ENCODE measurements at places on chromosomes 2 and 18.
A peak's percentile ranks its signal among the peaks of the same experiment; 100 is the strongest.

DNA sequence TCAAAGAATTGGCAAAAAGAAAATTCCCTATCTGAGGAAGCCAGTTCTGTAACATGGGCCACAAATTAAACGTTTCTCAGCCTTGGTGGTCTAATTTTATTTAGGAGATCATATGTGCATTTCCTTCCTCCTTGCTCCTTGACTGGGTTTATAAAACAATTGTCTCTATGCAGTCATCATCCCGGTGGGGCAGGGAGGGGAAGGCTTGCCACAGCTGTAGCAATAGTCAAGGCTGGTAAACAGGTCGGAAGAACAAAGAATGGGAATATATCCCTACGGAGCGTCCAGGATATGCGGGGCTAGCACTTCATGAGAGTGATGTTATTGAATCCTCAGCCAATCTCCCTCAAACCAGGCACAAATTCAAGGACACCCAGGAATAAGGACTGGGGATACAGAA is 143.8 kb downstream of the RNF152 start:
- no peak for DNase-seq

DNA sequence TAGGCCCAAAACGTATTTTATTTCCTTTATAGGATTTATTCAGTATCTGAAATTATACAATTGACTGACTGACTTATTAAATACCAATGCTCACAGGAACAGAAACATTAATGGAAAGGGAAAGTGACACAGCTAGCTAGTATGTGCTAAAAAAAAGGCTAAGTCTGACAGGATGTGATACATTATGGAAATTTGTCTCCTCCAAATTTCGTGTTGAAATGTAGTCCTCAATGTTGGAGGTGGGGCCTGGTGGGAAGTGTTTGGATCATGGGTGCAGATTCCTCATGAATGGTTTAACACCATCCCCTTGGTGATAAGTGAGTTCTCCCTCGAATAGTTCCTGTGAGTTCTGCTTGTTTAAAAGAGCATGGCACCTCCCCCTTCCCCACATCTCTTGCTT is 70.6 kb upstream of the WDR75 start:
- DNase-seq, result no peak

- DNase-seq, result no peak
Observed at GRCh38 chr2:240604291-240604938, 17.9 kb downstream of the CAPN10 start.

GRCh38 chr2:166671801-166672200 is 177.8 kb upstream of the SCN7A start:
- DNase-seq, result no peak

DNA sequence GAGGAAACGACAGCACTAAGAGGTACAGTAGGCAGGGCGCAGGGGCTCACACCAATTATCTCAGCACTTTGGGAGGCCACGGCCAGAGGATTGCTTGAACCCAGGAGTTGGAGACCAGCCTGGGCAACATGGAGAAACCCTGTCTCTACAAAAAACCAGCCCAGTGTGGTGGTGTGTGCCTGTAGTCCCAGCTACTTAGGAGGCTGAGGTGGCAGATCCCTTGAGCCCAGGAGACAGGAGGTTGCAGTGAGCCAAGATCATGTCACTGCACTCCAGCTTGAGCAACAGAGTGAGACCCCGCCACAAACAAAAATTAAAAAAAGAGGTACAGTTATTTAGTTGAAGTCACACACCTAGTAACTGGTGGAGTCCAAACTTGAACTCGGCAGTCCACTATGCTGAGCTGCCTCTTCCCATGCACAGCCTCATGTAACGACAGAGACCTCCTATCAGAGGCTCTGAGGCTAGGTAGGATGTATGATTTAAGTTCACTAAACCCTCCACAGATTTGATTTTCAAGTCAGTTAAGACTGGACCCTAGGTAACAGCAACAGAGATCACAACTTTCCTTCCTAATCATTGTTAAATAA is 8.7 kb downstream of the STK17B start:
- no peak for DNase-seq

GRCh38 chr2:220198896-220199295 is 571.5 kb downstream of the SLC4A3 start:
- DNase-seq, result no peak

DNA sequence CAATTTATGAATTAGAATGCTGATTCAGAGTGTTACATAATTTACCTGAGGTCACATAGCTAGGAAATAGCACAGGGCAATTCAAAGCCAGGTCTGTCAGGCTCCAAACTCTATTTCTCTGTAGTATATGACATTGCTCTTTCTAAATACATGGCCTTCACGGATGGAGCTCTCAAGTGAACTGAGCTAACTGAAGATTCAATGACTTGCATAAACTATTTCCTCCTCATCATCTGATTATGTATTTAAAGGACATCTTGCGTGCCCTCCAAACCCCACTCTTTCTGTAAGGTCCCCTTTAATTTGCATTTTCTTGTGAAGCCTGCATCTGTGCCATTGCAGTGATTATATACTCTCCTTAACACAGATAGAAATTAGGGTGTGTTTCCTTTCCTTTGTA is 537.4 kb upstream of the VRK2 start:
- DNase-seq, result no peak

GRCh38 chr2:218729640-218730039 is 19.0 kb downstream of the TTLL4 start:
- DNase-seq, result no peak

GRCh38 chr2:138842341-138842740 is 62.2 kb upstream of the NXPH2 start:
- no peak for DNase-seq

DNA sequence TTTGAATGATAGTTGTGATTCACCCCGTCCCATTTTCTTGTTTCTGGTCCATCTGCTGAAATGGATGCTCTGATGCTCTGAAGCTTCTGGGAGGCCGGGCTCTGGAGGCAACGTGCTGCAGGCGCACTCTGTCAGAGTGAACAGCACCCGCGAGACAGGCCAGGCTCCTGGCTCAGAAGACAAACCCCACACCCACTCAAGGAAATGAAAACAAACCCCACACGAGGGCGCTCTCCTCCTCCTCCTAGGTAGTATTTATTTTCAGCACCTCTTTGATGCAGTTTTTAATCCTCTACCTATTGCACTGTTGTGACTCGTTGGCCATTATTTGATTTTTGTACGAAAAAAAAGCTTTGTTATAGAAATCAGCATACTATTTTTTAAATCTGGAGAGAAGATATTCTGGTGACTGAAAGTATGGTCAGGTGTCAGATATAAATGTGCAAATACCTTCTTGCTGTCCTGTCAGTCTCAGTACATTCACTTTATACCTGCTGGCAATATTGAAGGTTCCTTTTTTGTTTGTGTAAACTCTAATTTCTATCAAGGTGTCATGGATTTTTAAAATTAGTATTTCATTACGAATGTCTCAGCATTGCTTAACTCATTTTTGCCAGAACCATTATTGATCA is 10.3 kb upstream of the CHST10 start:
- peak; percentile 46 for DNase-seq

DNA sequence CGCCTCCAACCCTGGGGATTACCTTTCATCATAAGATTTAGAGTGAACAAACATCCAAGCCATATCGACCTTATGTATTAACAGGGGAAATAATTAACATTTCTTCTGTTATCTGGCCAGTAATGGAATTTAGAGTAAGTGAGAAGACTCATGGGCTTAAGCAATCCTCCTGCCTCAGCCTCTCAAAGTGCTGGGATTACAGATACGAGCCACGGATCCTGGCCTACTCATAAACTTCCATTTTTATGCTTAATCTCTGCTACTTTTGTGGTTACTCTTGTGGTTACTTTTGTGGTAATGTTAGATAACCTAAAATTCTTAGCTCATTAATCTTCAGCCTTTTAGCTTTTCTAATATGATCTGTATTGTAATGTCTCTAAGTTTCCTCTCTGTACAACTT is 159.3 kb upstream of the SLC8A1 start:
- no peak for DNase-seq

GRCh38 chr18:42039396-42039795 is 84.4 kb downstream of the PIK3C3 start:
- DNase-seq, result no peak

DNA sequence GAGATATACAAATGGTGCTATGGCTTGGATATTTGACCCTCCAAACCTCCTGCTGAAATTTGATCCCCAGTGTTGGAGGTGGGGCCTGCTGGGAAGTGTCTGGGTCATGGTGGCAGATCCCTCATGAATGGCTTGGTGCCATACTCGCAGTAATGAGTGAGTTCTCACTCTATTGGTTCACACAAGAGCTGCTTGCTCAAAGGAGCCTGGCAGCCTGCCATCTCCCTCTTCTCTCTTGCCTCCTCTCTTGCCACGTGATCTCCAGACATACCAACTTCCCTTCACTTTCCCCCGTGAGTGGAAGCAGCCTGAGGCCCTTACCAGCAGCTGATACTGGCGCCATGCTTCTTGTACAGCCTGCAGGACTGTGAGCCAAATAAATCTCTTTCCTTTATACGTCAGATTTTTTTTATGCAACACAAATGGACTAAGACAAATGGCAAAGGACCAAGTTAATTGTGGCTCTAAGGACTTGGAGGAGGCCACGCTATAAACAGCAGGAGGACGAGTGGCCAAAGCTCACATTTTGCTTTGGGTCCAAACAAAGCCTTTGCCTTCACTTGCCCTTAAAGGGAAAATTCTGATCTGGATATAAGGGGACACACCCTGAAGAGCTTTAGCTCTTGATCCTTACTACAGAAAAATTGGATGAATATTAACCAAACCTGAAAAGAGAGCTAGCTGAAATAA is 214.7 kb downstream of the SS18 start:
- no peak for DNase-seq

DNA sequence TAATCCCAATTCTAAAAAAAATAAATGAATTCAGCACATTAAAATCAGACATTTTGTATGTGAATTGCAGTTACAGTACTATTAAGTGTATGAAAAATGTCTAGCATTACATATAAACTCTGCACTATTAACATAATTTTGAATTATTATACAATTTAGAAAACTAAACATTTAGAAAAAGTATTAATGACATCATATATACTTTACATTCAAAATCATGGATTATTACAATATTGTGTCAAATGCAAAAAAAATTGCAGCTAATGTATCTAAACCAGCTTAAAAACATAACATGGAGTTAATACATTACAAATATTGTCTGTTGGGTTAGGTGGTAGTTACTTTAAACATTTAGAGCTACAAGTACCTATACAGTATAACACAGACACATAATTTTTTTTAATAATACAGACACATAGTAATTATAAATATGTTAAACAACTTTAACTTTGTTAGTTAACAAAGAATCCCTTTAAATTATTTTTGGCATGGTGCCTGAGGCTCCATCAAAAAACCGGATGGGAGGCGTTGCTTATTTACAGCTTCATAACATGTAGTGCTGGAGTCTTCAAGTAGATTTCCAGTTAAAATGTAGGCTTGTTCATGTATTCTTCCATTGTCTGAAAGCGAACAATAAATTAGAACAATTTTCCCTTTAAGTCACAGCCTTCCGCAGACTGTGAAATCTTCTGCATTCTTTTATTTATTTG is 79.1 kb downstream of the AP1S3 start:
- no peak for DNase-seq

DNA sequence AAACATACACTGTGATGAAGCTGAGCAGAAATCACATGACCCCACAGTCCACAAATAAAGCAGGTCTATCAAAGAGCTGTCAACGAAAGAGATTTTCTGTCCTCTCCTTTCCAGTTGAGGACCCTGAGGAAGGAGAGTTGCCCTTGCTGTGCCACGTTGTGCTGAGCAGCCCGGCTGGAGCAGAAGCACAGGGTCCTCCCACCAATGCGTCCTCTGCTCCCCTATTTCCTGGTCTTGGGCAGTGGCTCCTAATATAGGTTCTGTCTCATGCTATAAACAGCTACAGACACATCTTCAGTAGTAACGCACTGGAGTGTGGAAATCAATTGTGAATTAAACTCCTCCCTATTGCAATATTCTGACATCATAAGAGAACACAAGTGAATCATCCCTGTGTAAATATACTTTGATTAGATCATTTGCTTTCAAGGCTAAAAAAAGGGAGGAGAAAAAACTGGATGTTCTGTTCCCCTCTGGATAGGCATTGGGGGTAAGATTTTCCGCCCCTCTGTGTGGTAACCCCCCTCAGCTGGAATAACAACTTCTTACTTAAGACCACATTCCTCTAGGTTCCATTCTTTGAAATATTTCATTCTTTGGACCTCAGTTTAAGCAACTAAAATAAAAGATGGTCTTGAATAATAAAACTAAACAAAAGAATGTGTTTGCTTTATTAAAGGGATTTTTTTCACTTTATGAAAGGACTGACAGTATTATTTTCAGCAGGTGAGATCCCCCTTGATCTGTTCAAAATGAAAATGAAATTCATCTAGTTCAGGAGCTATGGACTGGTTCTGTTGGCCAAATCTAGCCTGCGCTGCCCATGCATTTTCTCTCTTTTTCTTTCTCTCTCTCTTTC is 8.3 kb upstream of the RHOB start:
- no peak for DNase-seq

DNA sequence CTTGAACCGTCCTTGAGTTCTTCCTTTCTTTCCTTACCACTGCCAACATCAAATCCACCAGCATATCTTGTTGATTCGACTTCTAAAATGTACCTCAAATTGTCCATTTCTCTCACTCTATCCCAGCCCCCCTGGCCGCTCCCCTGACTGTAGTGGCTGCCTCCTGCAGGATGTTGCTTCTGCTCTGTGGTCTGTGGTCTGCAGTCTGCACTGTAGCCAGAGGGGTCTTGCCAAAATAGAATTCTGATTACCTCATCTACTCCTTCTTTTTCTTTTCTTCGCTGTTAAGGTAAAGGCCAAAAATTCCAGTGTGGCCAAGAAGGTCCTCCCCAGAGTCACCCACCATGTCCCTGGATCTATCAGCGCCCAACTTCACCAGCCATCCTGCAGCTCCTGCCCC is 79.5 kb upstream of the ALPP start:
- DNase-seq, result no peak

- DNase-seq, result no peak
Observed at GRCh38 chr2:156999661-157000060, 257.8 kb upstream of the GALNT5 start.

DNA sequence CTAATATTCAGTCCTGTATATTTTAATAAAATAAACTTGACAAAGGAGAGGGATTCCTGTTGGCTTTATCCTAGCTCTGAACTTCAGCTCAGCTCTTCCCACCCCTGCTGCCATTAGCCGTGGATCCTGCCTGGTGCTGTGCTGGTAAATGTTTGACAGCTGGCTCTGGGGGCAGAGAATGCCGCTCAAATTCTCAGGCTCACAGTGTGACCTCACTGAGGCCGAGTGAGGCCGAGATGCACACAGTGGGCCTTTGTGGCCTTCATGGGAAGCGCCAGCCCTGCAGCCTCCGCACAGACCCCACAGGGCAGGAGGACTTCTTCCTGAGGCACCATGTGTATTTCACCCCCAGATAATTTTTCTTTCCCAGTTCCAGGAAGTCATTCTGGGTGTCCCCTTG is 16.5 kb upstream of the FAHD2A start:
- no peak for DNase-seq

DNA sequence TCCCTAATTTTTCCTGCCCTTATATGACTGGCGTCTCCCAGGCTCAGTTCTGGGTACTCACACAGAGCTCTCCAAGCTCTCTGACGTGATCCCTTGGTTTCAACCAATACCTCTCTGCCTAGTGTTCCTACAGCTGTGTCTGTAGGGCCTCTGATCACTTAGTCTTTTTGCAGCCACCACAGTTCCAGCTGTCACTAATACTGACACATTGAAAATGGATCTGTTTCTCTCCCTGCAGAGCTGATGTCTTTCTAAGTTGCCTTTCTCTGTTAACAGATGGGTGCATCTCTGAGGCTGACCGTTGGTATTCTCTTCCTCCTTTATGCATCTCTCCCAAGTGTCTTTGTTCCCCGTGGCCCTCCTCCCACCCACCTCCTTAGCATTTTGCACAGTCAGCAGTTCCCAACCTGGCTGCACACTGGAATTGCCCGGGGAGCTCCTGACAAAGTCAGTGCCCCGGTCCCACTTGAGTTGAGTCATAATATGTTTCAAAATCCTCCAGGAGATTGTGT is 62.5 kb downstream of the CERS6 start:
- no peak for DNase-seq

GRCh38 chr2:70643715-70644114 is 90.1 kb upstream of the TGFA start:
- DNase-seq, result no peak

Measured in T-helper 9 cell (primary cell).